ENCODE measurements at places on chromosomes 4 and X. TPM values are rescaled to one million over a fixed set of nuclear protein-coding genes. Genes with fewer than 3 reads are reported as not detected.

Gene C4orf51
- total RNA-seq: not detected

Gene CXCL10
- total RNA-seq: 0.33 TPM

Gene SPIN2A
- total RNA-seq: 0.50 TPM

Gene SPANXN4
- not detected for total RNA-seq

Gene ETNPPL
- total RNA-seq: not detected

Gene TMEM192
- 4.1 TPM for total RNA-seq

Gene HDAC6
- total RNA-seq: 31.3 TPM

Gene TSPAN5
- total RNA-seq: 75.5 TPM

Gene TMEM35A
- 11.6 TPM for total RNA-seq

Gene SASH3
- not detected for total RNA-seq

Gene TEX13D
- total RNA-seq: not detected

All from fibroblast of lung (primary cell).